Activated CD8-positive, alpha-beta T cell treated with anti-CD3 and anti-CD28 coated beads, Interleukin-2, amount 10 ng/mL, durations not matched to agents 7 days and 5 days (primary cell): ENCODE measurements at places on chromosomes 4 and X. TPM values are rescaled to one million over a fixed set of nuclear protein-coding genes. Genes with fewer than 3 reads are reported as not detected.

PRSS48 gene
- total RNA-seq, result not detected

DNA sequence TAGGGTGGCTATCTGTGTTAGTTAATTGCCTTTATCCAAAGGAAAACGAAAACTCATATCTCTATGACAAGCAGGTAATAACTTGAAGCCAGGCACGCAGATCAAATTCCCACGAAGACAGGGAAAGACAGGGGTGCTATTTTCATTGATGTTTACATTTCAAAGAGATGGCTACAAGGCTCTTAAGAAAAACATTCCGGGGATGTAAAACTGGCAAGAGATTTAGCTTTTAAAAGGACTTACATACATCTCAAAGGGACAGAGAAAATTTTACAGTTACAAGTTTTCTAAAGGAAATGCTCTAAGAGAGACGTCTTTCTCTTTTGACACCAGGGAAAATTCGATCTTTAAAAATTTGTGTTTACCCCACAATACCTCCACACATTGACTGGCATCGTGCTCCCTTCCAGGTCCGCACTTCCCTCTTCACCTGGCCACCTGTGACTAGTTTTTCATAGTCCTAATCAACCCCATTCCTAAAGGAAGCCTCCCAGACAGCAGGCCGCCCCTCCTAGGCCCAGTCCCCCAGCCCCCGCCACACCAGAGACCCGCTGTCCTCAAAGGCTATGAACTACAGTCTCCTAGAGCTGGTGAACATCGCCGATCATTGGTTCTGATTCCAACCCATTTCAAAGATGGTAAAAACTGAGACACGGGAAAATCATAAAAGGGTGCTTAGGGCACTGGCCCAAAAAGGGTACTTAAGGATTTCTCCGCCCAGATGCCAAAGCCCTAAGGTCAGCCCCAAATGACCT is 649 bp upstream of the ARAF start:
- peak overlapping the region; percentile 88 for H3K4me3 ChIP-seq
- H3K36me3 ChIP-seq, result peaks cover 15% of the 10 kb centered on the region
- peaks cover 45% of the 10 kb centered on the region for H3K4me1 ChIP-seq
- H3K27me3 ChIP-seq, result no peaks in the 10 kb centered on the region

- DNase-seq, result peak; percentile 46
- peaks cover 9% of the 10 kb centered on the region for H3K4me1 ChIP-seq
- H3K27me3 ChIP-seq, result peaks cover 2% of the 10 kb centered on the region
Observed at GRCh38 chrX:55057675-55058249, 17.1 kb upstream of the PAGE2B start.

DNA sequence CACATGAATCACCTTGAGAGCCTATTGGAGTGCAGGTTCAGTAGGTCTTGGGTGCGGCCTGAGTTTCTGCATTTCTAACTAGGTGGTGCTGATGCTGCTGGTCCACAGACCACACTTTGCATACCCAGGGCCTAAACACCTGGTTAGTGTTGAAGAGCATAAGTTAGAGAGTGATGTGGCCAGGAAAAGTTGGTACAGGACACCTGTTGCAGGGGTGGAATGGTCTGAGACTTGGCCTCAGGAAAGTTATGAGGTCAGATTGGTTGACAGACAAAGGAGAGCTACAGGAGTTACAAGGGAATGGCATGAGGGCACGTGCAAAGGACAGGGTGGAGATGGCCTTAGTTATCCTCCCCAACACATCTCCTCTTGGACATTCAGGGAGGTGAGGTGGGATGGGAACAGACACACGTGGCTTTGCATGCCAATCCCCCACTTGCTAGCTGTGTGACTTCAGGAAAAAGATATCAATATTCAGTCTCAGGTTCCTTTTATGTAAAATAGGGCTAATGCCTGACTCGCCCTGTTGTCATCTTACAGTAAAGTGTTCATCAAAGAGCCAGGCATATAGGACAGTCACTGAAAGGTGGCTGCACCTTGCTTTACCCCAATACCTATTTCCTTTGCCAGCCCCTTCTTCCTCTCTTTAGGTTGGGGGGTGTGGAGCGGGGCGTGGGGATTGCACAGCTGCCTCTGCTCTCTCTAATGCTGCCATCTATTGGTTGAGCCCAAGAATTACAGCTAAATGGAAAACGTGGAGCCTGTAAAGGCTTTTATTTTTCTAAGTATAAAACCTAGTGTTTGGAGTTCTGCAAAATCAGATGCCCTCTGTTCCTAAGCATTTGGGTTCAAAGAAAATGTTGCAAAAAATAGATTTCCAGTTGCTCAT is 47.5 kb downstream of the ATG4A start:
- no peaks in the 10 kb centered on the region for H3K4me1 ChIP-seq
- DNase-seq, result no peak
- no peak overlapping the region for H3K4me3 ChIP-seq
- H3K27me3 ChIP-seq, result no peaks in the 10 kb centered on the region

DNA sequence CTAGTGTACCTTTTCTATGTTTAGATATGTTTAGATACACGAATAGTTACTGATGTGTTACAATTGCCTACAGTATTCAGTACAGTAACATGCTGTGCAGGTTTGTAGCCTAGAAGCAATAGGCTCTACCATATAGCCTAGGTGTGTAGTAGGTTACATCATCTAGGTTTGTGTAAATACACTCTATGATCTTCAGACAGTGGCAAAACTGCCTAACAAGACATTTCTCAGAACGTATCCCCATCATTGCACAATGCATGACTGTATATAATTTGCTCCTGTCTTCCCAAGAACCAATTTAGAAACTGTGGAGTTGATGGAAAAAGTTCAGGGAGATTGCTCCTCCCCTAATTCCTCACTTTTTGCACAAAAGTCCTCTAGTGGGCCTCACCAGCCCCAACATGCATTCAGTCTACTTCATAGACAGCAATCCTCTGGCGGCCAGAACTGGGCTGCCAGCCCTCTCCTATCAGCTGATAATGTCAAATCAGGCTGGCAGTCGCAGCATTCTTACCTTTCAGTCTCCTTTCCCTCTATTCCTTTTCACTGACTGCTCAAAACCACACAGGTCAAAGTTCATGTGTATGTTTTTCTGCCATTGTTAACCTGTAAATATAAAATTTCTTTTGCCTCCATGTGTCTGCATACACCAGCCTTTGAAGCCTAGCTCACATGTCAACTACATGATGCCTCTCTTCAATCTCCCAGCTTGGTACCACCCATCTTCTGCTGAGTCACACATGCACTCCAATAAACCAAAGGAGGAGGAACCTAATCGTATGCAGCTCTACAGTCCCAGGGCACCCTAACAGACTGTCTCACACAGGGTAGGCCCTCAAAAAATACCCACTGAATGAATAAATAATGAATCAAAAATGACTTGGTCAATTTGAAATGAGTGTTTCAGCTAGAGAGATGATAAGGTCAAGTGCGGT is 32.0 kb downstream of the BCLAF3 start:
- peaks cover 5% of the 10 kb centered on the region for H3K36me3 ChIP-seq
- no peaks in the 10 kb centered on the region for H3K27me3 ChIP-seq
- no peak overlapping the region for H3K4me3 ChIP-seq
- no peak for DNase-seq

GRCh38 chr4:16893141-16893651 is 5.2 kb downstream of the LDB2 start:
- no peak for DNase-seq
- peaks cover 52% of the 10 kb centered on the region for H3K4me1 ChIP-seq
- peaks cover 6% of the 10 kb centered on the region for H3K36me3 ChIP-seq
- H3K27me3 ChIP-seq, result peaks cover 14% of the 10 kb centered on the region
- H3K27ac ChIP-seq, result peak overlapping the region; percentile 11

DNA sequence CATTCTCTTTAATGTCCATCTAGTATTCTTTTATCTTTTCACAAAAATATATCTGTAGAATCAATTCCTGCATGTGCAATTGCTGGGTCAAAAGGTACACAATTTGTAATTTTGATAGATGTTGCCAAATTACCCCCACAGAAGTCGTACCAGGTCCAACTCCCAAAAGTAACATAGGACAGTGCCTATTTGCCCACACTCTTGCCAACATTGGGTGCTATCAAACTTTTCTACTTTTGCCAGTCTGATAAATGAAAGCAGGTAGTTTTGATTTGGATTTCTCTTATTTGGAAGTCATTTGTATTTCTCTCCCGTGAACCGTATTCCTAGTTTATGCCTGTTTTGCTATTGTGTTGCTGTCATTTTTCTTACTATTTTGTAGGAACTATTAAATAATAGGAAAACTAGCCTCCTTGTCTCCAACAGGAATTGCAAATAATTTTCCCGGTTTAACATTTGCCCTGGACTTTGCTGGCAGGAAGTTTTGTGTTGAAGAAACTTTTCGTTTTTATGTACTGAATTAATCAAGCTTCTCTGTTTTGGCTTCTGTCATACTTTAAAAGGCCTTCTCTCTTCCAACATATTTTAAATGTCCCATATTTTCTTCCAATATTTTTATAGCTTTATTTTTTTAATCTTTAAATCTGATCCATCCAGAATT is 33.1 kb downstream of the ZNF275 start:
- no peaks in the 10 kb centered on the region for H3K36me3 ChIP-seq
- no peak overlapping the region for H3K4me3 ChIP-seq
- H3K27ac ChIP-seq, result no peak overlapping the region
- H3K27me3 ChIP-seq, result no peaks in the 10 kb centered on the region

DNA sequence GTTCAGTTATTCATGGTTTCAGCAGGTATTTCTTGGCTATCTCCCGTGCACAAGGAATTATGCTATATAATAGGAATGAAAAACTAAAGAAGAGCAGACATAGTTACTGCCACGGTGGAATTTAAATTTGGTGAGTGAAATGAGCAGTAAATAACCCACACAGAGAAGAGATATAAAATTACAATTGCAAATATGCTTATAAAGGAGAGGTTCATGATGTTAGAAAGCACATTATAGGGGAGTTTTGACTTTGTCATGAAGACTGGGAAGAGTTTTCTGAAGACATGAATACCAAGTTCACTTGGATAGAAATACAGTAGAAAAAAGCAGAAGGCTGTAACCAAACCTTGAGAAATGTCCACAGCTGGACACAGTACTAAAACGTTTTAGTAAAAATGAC is 712.0 kb upstream of the AADAT start:
- H3K4me3 ChIP-seq, result no peak overlapping the region
- H3K36me3 ChIP-seq, result no peaks in the 10 kb centered on the region
- DNase-seq, result no peak
- no peak overlapping the region for H3K27ac ChIP-seq

DNA sequence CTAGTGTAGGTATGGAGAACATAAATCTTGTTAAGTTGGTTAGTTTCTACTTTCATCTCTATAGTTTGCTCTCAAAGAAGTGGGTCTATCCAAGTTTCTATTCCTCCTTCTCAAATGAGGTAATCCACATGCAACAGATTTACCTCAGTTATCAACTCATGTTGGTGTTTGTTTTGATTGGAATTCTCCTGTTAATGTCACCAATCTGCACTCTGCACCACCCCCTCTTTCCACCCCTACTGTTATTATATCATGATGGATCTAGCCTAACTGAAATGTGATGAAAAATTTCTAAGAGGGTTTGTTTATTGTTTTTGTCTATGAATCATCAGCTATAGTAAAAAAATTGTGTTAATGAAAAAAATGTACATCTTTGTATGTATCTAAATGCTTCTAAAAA is 66.1 kb downstream of the AGTR2 start:
- DNase-seq, result no peak
- H3K4me1 ChIP-seq, result no peaks in the 10 kb centered on the region
- H3K27ac ChIP-seq, result no peak overlapping the region
- no peaks in the 10 kb centered on the region for H3K36me3 ChIP-seq
- no peak overlapping the region for H3K4me3 ChIP-seq

- no peaks in the 10 kb centered on the region for H3K4me1 ChIP-seq
- no peaks in the 10 kb centered on the region for H3K36me3 ChIP-seq
- no peak overlapping the region for H3K27ac ChIP-seq
- DNase-seq, result no peak
- no peak overlapping the region for H3K4me3 ChIP-seq
Observed at GRCh38 chr4:148162991-148163390, 279.2 kb downstream of the NR3C2 start.

GRCh38 chr4:39046249-39046648 is 14.0 kb upstream of the TMEM156 start:
- H3K27me3 ChIP-seq, result no peaks in the 10 kb centered on the region
- peaks cover 4% of the 10 kb centered on the region for H3K36me3 ChIP-seq
- H3K4me3 ChIP-seq, result peak overlapping the region; percentile 90
- peaks cover 46% of the 10 kb centered on the region for H3K4me1 ChIP-seq

- H3K27ac ChIP-seq, result no peak overlapping the region
- no peaks in the 10 kb centered on the region for H3K27me3 ChIP-seq
- no peak for DNase-seq
- peaks cover 2% of the 10 kb centered on the region for H3K36me3 ChIP-seq
- no peak overlapping the region for H3K4me3 ChIP-seq
- H3K4me1 ChIP-seq, result peaks cover 23% of the 10 kb centered on the region
Observed at GRCh38 chr4:123587983-123588494, 191.4 kb downstream of the SPRY1 start.

DNA sequence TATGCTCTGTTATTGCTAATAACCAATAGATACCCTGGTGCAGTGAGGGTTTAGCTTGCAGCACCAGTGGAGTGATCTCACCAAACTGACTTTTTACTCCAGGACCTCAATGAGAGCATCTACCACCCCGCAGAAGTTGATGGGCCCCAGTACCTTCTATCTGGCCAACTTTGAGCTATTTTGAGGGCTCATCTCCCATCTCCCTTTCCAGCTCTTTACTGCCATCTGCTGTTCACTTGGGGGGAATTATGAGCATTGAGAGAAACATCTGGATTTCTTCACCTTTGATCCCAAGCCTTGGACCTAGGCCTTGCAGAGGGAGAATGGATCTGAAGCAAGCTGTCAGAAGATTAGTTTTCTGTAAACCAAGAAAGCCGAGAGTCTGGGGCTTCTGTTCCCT is 143.6 kb downstream of the TMEM164 start:
- no peak overlapping the region for H3K27ac ChIP-seq
- H3K27me3 ChIP-seq, result no peaks in the 10 kb centered on the region
- H3K4me3 ChIP-seq, result no peak overlapping the region
- DNase-seq, result peak; percentile 48
